ENCODE measurements at places on chromosomes 12 and 14.
A peak's percentile ranks its signal among the peaks of the same experiment; 100 is the strongest.

DNA sequence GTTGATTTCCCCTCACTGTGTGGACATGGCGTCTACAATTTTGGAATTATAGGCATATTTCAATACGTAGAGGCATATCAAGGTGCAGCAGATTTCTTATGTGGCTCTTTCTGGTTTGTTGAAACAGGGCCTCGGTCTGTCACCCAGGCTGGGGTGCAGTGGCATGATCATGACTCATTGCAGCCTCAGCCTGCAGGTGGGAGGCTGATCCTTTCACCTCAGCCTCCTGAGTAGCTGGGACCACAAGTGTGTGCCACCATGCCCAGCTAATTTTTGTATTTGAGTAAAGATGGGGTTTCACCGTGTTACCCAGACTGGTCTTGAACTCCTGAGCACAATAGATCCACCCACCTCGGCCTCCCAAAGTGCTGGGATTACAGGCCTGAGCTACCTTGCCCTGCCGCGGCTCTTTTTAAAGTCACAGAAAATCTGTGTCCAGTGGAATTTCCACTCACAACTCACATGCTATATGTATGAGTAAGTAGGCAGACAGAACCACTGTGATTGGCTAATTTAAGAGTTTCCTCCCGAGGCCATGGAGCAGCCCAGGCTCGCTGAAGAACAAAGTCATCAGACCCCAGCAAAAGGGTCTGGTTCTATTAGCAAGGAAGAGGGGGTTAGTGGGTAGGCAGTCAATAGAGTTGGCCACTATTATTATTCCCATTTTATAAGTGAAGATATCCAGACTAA, 9.1 kb downstream of the GNG2 start:
- DNase-seq = no peak

GRCh38 chr12:6688543-6688998, 604 bp downstream of the ZNF384 start:
- peak; percentile 50 for DNase-seq

DNA sequence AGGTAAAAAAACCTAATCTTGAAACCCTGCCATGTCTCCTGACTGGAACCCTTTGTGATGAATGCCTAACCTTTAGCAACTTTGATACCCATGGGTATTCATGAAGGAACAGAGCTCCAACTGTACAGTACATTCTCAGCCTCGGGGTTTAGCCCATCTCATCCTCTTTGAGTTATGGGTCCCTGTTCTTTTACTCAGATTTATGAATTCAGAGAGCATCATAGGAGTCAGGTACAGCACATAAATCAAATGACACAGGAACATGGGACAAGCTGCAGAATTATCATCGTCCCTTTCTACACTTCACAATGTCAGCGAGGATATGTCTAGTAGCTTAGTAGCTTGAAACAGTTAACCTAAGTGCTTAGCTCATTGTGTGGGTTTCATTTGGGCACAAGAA, 527.4 kb downstream of the NOVA1 start:
- DNase-seq = no peak

DNA sequence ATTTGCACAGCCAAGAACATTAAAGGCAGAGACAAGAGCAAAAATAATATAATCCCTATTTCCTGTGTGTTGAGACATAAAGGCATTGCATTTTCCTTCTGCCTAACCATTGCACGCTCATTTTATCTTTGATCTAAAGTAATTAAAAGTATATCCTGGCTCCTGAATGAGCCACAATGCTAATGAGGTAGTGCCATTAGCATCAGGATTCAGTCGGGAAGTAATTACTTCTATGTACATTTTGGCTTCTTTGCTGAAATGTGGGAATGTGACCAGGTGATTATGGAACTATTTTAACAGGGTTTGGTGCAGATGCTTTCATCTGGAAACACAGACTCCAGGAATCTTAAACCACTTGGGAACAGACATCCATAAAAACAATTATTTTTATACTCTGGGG, 77.4 kb downstream of the TMTC1 start:
- no peak for DNase-seq

- DNase-seq = peak; percentile 2
Measured at GRCh38 chr14:24806061-24806678, 172.2 kb upstream of the GZMB start.

- peak; percentile 55 for DNase-seq
Measured at GRCh38 chr14:67514650-67515385, 18.3 kb upstream of the PLEKHH1 start.

GRCh38 chr12:19045426-19045825, 84.1 kb upstream of the PLEKHA5 start:
- no peak for DNase-seq

DNA sequence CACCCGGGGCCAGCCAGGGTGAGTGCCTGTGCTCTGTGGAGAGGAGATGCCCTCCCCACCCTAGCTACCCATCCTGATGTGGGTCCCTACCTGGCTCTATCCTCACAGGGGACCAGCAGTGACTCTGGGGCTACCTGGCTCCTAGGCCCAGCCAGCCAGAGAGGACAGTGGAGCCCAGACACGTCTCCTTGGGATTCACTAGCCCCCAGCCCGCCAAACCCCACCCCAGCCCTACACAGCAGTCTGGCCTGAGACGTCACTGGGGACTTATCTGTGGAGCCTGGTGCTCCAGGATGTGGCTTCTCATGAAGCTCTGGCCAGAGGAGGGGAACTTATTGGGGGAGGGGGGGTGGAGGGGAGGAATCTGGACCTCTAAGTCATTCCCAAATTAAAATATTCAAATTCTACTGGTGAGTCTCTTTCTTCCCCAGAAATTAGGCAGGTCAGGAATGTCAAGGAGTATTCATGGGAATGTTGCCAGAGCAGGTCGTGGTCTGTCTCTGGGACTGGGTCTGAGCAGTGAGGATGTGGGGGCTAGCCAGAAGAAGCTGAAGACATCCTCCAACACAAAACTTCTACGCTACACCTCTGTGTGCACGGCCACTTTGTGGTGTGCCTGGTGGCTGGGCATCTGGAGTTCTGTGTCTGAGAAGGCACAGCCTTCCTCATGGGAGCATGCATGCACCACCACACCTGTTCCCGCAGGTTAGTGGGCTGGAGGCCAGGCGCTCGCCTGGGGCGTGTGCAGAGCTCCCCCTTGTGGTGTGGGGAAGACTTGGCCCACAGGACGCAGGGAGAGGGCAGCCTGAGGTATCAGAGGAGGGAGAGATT, 2.7 kb downstream of the CMTM5 start:
- DNase-seq = peak; percentile 67

DNA sequence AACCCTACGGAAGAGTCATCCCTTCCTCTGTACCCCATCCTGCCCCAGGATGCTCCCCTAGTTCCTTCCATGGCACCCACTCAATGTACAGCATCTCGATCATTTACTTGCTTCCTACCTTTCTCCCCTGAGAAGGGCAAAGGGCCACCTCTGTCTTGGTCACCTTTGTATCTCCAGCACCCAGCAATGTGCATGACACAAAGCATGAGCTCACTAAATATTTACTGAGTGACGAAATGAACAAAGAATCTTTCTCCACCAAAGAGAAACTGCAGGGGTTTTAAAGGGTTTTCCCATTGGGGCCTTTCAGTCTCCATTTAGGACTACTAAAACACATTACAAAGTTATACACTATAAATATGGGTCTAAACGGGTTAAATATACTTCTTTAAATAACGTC, 30.6 kb downstream of the ATG14 start:
- DNase-seq = no peak

DNA sequence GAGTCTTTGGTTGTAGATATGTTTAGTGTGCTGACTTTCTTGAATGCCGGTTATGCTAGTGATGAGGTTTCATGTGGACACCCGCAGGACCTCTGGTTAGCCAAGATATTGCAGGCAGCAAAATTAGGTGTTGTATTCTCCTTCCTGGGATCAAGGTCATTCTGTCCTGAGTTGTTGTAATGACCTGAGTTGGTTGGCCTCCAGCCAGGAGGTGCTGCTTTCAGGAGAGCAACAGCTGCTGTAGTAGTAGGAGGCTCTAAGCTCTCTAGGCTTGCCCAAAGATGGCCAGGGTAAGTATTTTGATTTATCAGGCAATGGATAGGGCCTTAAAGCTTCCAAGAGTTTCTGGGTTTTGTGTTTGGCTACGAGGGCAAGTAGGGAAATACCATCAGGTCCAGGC, 56.0 kb upstream of the BDKRB2 start:
- no peak for DNase-seq

- peak; percentile 66 for DNase-seq
Measured at GRCh38 chr12:630656-631632, 32.3 kb downstream of the NINJ2 start.

All from CD4-positive, alpha-beta memory T cell (primary cell).